Pulmonary artery endothelial cell (primary cell): ENCODE measurements at places on chromosomes 1 and 21.

- no peak for DNase-seq
Measured at GRCh38 chr1:3450983-3451382, 3.5 kb upstream of the ARHGEF16 start.

DNA sequence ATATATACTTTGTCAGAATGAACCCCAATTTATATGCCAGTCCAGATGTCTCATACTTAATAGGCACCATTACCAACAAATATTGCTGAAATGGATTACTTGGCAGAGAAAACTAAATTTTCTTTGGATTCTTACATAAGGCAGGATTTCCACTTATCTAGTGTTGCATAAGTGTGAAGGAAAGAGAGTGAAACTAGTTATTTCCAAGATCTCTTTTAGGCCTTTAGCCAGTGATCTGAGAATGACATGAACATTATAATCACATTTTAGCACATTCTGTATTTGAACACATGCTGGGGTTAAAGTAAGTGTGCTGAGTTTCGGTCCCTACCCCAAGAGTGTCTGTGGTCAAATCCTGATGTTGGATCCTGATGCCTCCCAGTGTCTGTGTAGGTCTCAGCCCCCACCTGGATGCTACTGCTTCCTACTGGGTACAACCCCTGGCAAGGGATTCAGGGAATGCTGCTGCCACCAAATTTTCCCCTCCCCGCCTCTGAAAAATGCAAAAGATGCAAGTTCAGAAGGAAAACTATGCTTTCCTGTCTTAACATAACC, 11.2 kb downstream of the DDAH1 start:
- DNase-seq = no peak

DNA sequence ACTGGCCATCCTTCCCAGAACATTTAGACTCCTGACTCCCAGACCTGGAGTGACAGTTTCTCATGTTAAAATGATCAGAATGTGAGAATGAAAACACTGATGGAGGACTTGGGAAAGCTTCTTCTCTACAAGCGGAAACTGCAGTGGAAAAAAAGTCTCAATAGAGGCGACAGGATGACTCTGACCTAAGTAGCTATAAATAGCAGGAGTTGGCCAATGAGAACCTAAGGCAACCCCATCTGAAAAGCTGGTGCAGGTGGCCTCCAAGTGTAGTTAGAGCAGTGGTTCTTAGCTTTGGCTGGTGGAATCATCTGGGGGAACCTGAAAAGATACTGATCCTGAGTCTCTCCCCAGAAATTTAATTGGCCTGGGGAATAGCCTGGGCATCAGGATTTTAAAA, 44.2 kb upstream of the EXOSC10 start:
- no peak for DNase-seq

DNA sequence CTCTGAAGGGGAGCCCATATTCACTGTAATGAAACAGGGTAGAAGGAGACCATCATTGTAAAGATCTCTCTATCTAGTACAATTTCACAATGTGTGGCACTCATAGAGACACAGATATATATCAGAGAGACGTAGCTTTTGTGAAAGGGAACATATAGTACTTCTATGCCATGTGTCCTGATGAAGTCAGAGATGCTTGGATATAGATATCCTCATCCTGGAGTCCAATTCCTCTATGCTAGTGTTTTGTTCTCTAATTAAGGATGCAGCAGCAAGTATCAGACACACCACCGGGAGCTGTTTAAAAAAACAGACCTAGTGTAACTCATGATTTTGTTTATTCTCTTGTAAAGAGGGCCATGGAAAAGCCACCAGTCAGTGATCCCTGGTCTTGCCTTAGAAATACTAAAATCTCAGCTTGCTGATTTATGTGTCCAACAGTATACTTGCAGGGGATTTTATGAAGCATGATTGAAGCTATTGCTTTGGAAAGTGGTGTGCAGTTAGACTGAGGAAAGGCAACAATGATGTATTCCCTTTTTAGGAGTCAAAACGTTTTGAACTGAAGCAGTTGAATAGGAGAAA, 2.5 kb downstream of the NCAM2 start:
- DNase-seq = no peak

- no peak for DNase-seq
Measured at GRCh38 chr1:235882816-235883215, 16.1 kb upstream of the LYST start.

DNA sequence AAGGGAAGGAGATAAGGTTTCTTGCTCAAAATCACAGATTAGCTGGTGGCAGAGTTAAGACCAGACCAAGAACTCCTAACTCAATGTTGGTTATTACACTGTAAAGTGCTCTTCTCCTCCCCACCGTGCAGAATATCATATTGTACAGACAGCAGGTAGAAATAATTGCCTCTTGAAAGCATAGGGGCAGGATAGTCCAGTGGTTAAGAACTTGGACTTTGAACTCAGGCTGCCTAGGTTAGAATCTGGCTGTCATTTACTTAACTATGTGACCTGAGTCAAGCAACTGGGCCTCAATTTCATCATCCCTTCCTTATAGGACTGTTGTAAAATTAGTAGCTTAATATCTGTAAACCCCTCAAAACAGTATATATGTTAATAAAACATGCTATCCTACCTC, 114.9 kb upstream of the HIVEP3 start:
- DNase-seq = no peak

GRCh38 chr1:28113242-28113572, 24.8 kb upstream of the EYA3 start:
- DNase-seq = no peak

GRCh38 chr1:236207121-236207520, 64.8 kb downstream of the GPR137B start:
- DNase-seq = no peak

DNA sequence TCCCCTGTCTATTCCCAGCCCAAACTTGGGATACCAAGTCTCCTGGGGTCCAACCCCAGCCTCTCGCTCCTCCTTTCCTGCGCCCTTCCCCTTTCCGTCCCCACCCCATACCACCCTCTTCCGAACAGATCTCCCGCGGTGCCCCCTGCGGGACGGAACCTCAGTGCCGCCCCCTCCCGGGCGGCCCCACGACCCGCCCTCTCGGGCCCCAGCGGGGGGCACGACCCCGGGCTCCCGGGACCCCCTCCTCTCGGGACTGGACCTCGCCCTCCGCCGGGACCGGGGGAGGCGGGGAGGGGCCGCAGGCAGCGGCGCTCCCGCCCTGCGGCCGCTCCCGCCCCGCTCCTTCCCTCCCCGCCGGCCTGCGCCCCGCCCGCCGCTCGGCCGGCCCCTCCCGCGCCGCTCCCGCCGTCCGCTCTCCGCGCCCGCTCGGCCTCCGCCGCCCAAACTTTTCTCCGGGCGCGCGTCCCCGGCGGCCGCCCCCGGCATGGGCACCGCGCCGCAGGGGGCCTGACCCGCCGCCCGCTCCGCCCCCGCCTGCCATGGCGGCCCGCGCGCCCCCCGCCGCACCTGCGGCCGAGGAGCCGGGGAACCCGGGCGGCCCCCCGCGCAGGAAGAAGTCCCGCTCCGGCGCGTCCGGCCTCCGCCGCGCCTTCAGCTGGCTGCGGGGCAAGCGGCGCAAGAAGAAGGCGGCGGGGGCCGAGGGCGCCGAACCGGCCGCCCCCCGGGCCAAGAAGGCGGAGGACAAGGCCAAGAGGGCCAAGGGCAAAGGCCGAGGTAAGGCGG, 39.0 kb upstream of the SYNC start:
- DNase-seq = no peak
